Fibroblast of pulmonary artery (primary cell): ENCODE measurements at places on chromosomes 1 and 21.
A peak's percentile ranks its signal among the peaks of the same experiment; 100 is the strongest.

DNA sequence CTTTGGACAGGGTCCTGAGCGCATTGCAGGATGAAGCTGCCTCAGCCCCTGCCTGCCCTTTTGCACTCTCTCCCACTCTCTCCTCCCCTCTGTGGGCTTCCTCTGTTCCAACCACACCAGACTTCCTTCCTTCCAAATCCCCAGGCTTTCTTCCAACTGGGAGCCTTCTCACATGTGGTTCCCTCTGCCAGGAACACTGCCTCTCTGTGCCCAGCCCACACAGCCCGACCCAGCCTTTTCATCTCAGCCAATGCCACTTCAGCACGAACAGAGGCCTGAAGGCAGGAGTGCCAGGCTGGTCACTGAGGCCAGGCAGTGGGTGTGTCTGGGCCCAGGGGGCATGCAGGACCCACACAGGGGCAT is 5.9 kb downstream of the SELENON start:
- peak; percentile 65 for DNase-seq

DNA sequence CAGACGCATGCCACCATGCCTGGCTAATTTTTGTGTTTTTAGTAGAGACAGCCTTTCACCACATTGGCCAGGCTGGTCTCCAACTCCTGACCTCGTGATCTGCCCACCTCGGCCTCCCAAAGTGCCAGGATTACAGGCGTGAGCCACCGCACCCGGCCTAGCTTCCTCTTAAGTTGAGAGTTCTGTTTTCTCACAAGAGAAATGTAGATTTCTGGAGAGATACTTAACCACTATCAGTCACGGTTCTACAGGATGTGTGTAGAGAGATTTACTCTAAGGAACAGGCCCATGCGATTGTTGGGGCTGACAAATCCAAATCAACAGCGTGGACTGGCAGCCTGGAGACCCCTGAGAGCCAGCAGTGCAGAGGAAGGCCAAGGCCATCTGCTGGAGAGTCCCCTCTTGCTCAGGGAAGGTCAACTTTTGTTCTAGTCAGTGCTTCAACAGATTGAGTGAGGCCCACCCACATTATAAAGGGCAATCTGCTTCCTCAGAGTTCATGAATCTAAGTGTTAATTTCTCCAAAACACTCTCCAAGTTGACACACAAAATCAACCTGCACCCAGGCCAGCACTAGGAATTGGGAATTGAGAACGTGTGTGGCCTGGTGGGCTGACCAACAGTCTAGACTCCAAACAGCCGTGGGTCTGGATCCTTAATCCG is 38.7 kb downstream of the CHAF1B start:
- DNase-seq, result no peak

DNA sequence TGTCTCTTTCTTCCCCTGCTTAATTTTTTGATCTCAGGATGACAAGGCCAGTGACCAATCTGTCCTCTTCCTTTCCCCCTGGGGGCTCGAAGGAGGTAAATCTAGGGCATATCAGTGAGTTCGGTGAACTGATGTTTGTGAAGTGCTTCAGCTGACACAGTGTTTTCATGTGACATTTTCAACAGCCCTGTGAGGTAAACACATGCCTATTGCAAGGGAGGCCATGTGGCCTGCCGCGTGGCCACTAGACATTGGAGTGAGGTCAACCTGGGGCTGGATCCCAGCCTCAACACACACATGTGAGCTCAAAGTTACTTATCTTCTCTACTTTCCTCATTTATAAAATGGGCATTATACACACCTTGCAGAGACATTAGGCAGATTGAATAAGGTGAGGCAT is 126.3 kb downstream of the PLPP3 start:
- DNase-seq, result no peak

DNA sequence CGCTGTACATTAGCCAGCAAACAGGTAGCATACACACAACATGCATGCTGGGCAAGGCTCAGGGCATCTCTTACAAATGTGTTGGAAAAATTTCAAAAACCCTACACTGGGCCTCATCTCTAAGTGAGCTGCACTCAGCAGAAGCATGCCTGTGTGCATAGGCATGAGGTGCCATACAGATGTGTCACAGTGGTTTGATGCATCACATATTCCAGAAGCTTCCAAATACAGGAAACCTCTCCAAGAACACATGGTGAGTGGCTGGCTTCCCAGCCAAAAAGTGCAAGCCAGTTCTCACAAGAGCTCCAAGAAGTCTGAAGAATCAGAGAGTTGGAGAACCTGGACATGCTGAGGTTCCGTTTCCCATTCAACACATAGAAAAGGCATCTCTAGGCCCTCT is 58.3 kb downstream of the CD46 start:
- peak; percentile 61 for DNase-seq

DNA sequence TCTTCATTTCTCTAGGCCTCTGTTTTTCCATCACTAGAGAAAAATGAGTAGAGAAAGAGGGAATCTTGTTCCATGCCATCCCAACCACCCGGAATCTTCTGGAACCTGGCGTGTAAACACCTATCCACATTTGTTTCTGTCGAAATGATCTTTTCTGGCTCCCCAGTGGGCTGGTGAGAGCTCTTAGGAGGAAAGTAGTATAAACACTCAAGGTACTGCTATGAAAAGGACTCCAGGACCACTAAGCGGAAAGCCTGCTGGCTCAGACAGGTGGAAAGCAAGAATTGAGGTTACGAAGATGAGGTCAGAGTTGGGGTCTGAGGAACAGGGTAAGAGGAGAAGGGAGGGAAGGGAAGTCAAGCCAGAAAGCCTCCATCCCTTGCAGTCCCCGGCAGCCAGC is 90.8 kb downstream of the PLXNA2 start:
- DNase-seq, result no peak

- no peak for DNase-seq
These were observed 24.8 kb downstream of the CNST start for GRCh38 chr1:246591047-246591446.

GRCh38 chr1:114076308-114076707 is 77.4 kb downstream of the SYT6 start:
- DNase-seq, result no peak

DNA sequence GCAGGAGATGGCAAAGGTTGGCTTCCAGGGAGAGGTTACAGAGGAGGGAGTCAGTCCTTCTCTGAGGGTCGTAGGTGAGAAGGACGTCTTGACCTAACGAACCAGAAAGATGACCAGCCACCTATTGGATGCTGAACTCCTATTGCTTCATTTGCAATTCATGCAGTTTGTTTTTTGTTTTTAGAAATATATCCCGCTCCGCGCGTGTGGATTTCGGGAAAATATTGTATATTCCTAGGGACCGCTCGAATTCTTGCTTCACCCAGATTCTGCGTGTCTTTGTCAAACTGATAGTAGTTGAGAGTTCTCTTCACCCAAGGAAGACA is 564 bp downstream of the DISP1 start:
- DNase-seq, result no peak

DNA sequence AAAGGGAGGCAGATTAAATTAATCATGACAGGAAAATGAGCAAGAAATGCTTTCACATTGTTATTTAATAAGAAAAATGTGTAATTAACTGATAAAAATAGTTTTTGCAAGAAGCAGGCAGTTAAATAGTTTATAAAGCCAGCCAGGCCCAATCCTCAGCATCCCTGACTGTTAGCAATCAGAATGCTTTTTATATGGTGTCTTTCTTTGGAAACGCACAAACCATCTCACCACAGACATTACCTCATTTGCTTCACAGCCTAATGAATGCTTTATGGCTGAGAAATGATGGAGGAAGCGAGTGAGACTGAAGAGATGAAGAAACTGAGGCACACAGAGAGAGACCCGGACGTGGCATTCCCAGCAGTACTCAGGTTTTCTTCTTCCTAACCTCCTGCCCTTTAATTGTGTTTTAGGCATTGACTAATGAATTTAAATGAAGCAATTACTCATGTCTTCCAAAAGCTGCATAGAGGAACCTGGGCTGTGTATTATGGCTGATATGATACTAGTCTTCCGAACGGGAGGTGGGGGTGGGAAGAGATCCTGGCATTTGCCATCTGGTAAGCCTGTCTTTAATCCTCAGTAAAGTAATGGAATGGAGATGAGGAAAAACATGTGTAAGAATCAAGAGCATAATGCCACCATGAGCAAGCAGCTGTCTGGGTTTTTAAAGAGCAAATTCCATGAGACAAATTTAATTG is 116.1 kb upstream of the LMO4 start:
- no peak for DNase-seq

- DNase-seq, result no peak
These were observed 180.4 kb downstream of the FGGY start for GRCh38 chr1:59477286-59477685.

GRCh38 chr1:22711071-22711470 is 432 bp downstream of the EPHB2 start:
- no peak for DNase-seq

DNA sequence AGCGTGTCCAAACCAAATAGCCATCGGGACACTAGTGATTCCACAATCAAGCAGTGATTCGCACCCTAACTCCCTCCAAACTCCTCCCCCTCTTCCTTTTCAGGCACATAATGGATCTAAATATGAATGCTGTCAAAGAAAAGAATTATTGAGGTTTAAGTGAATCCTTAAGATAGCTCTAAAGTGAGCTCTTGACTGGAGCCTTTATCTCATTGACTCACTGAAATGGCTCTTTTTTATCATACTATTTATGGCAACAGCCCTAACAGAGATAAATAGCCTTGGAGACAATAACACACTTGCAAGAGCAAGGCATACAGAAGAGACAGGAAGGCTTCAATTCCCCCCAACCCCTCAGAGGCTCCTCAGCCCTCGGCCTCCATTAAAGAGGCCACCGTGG is 143.3 kb downstream of the PLXNA2 start:
- peak; percentile 68 for DNase-seq

GRCh38 chr1:243254233-243254926 is 701 bp downstream of the CEP170 start:
- peak; percentile 69 for DNase-seq

DNA sequence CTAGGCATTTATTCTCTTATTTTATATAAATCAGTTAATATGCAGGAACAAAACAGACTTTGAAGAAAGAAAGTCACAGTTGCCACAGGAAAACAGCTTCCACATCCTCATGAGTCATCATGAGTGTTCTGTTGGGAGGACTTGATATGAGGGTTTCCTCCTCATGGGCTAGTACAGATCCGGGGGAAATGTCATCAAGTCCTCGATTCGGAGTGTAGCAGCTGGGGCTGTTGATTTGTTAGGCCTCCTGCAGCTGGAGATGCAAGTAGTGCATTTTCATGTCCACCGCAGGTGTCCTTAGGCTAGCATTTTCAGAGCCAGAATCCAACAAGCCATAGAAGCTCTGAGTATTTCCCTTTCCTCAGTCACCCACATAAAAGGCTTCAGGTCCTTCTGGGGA is 36.7 kb downstream of the ADAM30 start:
- peak; percentile 83 for DNase-seq

DNA sequence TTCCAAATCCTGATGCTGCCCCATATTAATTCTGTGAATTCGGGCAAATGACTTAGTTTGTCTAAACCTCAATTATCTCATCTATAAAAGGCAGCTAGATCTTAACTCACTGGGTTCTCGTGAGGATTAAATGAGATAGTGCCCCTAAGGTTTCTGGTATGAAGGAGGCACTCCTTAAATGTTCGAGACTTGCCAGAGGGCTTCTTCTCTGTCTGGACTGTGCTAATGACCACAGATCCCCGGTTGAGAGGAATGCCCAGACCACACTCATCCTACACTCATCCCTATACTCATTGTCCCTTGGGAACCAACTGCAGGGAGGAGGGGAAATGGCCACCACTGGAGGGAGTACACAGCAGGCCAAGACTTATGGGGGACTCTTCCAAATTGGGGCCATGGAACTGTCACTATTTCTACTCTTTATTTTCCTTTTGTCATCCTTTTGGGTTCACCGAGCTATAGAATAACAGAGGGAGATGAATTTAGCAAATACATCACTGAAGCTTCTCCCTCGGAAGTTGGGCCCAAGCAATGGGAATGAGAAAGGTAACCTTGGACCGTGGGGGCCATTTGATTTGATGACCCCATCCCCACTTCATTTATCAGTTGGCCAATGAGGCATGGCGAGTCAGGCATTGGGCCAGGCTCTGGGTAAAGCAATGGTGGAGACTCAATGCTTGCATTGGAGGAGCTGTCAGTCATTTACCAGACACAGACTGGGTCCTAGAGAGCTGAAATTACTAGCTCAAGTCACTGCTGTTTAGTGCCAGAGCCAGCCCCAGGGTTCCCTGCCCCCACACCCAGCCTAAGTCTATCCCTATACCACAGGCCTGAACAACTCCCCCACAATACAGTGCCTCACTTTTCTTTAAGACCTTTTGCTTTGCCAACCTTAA is 5.1 kb downstream of the ATF3 start:
- DNase-seq, result no peak

GRCh38 chr1:110872745-110873720 is at the start of gene CD53:
TSS of gene CD53 (plus strand) at chr1:110873148. CDS start at chr1:110891409, 18,261 bp downstream.
- DNase-seq, result no peak

DNA sequence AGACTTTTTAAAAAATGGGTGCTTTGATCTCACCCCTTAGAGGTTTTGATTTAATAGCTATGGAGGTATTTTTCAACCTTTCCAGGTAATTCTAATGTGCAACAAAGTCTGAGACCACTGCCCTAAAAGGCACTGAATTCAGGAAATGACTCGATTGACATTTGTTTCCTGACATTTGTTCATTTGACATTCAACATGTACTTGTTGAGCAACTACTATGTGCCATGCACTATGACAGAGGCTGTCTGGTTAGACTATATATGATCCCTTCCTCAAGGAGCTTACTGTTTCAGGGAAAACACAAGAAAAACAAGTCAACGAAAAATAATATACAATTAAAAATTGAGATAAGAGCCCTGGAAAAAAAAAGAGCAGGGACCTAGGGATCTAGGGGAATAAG is 25.6 kb upstream of the AVPR1B start:
- DNase-seq, result no peak

DNA sequence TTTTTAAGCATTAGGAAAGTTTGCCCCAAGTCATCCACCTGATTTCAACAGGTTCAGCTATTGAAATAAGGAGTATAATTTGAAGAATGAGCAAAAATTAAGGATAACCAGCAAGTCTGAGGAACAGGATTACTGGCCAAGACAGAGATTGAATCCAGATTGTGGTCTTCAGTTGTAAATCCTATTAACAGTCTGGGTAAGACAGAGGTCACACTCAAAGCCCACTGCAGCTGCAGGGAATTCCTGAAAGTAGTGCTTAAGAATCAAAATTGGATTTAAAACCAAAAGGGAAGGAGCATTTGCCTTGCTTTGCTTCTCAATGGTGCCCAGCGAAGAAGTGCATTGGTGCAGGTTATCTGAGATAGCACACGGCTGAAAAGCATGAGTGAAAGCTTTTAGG is 6.4 kb upstream of the LORICRIN start:
- DNase-seq, result no peak

DNA sequence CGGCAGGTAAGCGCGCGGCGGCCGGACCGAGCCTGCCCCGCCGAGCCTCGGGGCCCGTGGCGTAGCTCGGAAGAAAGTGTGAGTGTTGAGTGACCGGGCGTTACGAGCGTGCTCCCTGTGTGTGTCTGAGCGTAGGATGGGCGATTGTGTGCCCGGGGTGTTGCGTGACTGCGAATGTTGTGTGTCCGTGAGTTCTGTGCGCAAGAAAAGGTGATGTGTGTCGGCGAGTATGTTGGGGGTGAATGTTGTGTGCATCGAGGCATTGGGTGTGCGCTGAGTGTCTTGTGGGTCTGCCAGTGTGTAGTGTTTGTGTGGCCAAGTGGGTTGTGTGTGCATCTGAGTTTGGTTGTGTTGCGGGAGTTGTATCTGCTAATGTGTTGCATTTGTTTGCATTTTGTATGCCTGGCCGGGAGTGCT is 398 bp downstream of the PTPRU start:
- DNase-seq, result peak; percentile 36

- DNase-seq, result no peak
These were observed 114.7 kb downstream of the PAPPA2 start for GRCh38 chr1:176577646-176578197.

- no peak for DNase-seq
These were observed 59.6 kb downstream of the CAMK2N1 start for GRCh38 chr1:20426371-20426770.
